ENCODE measurements at places on chromosomes 4 and X.

GRCh38 chr4:108287834-108288413, 119.2 kb upstream of the LEF1 start:
- no peak for DNase-seq

DNA sequence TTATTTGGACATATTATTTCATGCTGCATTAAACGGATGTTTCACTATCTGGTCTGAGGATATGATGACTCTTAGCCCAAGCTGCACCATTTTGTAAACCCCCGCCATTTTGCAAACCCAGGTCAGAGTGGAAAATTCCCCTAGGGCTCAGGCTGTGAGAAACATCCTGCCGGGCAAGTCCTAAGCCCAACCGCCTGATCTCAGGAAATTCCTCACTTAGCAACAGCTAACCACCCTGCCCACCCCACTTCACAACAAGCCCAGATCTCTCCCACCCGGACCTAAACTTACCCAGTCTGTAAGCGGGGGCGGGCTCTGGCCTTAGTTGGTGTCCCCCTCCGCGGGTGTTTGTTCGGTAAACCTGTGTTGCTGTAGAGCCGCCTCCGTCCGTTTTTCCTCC, 2747.1 kb downstream of the PCDH7 start:
- no peak for DNase-seq

DNA sequence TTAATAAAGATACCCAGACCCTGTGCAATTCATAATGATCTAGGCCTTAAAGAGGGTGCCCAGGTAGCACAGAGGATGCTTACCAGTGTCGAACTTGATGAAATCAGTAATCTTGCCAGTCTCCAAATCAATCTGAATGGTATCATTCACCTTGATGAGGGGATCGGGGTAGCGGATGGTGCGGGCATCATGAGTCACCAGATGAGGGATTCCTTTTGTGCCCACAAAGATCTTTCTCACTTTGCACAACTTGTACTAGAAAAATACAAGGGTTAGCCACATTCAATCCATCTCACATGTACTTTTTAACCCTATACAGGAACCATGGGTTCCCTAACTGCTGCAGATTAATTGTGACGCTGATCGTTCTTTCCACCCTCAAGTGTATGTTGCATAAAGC, 3.3 kb downstream of the RPS4X start:
- no peak for DNase-seq

GRCh38 chrX:23811108-23811651, 28.2 kb downstream of the SAT1 start:
- no peak for DNase-seq

DNA sequence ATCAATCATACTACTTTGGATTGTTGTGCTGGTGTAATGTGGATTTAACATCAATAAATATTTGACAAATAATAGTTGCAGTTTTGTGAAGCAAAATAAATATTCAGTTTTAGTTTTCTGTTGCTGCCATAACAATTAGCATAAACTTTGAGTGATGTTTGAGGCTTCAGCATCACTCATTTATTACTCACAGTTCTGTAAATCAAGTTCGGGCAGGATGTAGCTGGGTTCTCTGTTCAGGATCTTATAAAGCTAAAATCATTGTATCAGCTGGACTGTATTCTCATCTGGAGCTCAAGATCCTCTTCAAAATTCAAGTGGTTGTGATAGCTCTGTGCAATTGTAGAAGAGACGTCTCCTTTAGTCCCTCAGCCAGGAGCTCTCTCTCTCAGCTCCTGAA, 81.7 kb downstream of the CBR4 start:
- DNase-seq: no peak

DNA sequence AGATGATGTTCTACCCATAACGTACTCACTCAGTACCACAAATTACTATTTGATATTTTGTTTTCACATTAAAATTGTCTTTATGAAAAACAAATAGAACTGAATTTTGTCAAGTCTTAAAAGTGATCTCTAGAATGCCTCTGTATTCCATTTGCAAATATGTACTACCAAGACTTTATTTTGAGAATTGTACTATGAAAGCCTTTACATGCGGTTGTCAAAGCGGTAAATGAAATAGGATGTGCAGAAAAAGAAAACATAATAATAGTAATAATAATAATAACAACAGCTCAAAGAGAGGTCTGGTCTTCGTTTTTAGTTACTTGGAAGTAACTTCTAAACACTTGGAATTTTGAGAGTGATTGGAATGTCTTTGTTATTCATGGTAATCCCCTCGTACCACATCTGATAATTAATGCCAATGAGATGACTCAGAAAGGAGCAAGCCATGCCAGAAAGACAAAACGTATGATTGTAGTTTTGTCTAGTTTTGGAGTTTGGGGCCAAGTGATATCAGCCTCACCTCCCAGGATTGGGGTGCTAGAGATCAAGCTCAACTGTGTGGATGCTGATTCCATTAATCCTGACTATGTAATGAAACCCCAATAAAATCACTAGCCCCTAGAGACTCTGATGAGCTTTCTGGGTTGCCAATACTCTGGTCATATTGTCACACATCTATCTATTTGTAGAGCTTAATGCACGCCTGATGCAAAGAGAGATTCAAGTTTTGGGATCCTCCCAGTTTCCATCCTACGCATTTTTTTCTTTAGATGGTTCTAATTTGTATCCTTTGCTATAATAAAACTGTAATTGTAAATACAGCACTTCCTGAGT, 20.2 kb upstream of the CTSO start:
- no peak for DNase-seq

DNA sequence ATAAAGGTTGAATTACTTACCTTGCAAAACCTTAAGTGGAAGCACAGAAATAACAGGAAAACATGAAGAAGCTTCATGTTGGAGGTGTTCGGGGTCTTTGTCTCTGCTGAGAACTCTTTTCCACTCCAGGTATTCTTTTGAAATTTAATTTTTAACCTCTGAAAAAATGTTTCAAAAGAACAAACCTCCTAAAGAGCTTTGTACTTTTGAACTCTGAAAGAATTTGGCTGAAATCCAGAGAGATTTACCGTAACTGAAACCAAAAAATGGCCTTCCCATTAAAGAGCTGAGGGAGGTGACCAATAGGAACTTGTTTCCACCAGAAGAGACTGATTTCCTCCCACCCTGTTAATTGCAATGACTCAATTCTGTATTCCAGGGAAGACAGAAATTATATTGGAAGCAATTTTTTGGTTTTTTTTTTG, at the start of gene CFI:
Gene CFI (minus strand): TSS at position 105 of the 425 bp plus-strand sequence. CDS start 28 bp downstream, at position 77.
- DNase-seq: no peak
